ENCODE measurements at places on chromosomes 12 and 14.

DNA sequence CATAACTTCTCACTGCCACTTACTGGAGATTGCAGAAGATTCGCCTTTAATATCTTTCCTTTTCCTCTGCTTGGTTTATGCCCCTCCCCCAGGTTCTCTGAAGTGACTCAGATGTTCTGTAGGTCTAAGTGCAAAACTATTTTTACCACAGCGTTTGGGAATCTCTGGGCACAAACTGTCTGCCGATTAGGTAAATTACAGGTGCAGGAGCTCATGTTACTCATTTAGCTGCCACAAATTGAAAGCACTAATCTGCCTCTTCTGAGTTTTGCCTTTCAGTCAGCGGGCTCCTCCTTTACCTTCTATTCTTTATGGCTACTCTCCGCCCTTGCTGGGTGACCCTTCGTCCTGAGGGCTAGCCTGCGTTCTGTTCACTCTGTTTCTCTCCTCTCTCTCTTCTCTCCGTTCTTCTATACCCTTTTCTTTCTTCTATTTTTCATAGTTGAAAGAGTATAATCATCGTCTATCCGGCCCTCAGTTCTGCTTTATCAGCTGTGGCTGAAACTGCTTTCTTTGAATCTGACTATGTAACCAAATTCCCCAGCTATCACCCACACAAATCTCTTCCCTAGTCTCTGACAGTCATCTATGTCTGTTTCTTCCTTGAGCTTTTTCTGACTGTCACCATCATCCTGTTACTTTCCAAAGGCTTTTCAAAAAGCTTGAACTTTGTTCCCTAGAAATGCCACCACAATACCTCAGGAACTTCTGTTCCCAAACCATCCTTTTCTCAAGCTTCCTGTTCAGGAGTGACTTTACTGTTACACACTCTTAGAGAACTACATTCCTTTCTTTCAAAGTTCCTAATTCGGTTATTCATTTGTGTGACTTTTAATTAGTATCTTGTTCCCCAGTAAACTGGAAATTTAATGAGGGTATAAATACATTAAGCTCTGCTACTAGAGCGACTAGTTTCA is 4.3 kb upstream of the MYF6 start:
- DNase-seq = no peak

DNA sequence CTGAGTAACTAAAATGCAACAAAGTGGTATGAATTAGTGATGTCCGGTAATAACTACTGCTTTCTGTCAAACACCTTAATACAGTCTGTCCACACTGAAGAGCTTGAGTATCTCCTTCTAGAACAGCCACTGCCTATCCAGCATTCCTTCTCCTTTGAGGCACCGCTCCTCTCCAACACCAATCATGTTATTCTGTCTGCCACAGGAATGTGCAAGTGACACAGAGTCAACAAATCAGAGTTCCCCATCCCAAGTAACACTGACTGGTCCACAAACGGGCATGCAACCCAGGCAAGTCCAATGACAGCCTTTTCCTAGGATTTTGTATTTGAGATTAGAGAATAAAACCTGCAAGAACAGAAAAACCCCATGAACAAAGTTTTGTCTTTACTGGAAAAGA is 3.8 kb downstream of the GXYLT1 start:
- no peak for DNase-seq

GRCh38 chr14:22994762-22995275 is 12.5 kb upstream of the AJUBA start:
- peak; percentile 68 for DNase-seq

- peak; percentile 81 for DNase-seq
Measured at GRCh38 chr12:171743-172676, 41.9 kb downstream of the SLC6A12 start.

DNA sequence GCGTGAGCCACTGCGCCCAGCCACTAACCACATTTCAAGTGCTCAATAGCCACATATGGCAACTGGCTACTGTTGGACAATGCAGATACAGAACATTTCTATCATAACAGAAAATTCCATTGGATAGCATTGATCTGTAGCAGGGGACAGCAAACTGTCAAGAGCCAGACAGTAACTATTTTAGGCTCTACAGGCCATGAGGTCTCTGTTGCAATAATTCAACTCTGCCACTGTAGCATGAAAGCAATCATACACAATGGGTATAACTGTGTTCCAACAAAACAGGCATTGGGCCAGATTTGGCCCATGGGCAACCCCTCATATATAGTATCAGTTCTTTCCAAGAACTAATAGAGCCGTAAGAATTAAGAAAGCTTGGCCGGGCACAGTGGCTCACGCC is 8.0 kb downstream of the CSRNP2 start:
- DNase-seq = no peak

GRCh38 chr14:72651081-72651480 is 242.8 kb downstream of the DPF3 start:
- no peak for DNase-seq

GRCh38 chr12:78622529-78623195 is 241.9 kb upstream of the SYT1 start:
- no peak for DNase-seq

DNA sequence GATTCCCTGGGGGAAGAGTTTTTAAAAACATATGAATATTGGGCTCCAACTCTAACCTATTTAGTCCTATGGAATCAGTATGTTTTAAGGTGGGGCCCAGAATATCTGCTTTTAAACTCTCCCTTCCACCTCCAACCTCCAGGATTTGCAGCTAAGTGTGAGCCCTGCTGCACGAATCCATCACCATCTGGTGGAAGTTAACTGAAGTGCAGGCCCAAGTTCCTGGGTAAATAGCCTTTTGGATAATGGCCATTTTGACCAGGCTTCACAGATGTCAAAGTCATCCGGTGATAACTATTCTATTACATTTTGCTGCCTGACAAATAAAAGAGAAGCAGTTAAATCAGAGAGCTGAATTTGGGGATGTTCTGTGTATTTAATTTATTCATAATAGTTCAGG is 58.1 kb upstream of the RMST start:
- peak; percentile 56 for DNase-seq

- DNase-seq = peak; percentile 68
Measured at GRCh38 chr12:22625762-22626294, 857 bp downstream of the ETNK1 start.

DNA sequence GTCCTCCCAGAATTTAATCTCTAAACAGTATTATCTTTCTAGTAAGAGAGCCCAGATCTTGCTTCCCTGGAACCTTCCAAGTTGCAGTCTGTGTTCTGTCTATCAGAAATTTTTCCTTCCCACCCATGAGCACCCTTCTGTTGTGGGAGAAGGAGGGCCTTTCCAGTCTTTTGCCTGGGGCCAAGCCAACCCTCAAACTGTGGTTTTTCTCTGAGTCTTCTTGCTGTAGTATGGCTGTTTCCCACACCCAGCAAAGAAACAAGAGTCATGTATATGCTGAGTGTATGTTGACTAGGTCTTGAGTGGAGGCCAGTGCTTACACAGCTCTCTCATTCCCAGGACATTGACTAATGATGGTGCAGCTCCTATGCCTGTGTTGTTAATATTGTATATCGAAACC is 104.5 kb downstream of the TGFB3 start:
- no peak for DNase-seq

GRCh38 chr12:131732-132495 is 65.3 kb downstream of the IQSEC3 start:
- DNase-seq = no peak

GRCh38 chr12:75938189-75938588 is 93.4 kb downstream of the PHLDA1 start:
- no peak for DNase-seq

- DNase-seq = no peak
Measured at GRCh38 chr14:80576401-80576800, 365.1 kb upstream of the DIO2 start.

GRCh38 chr12:94603434-94604365 is 46.7 kb downstream of the TMCC3 start:
- DNase-seq = peak; percentile 59

GRCh38 chr14:89309670-89310177 is 107.3 kb downstream of the FOXN3 start:
- DNase-seq = no peak

DNA sequence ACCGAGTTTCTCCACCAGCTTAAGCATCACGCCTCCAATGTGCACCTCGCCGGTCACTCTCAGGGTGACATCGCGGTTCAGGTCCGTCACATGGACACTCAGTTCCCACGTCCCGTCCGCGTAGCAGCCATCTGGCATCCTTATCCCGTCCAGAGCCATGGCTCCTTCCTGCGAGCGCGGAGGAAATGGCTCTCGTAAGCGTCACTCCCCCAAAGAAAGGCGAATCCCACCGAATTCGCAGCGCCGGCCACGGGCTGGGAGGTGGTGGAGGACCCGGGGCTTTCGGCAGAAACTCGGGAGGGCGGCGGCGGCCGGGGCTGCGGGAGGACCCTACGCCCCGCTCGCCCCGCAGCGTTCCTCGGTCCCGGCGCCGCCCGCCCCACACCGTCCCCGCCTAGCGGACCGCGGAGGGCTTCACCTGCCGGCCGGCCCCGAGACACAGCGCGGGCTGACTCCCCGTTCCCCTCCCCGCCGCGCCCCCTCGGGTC is 396 bp downstream of the FERMT2 start:
- peak; percentile 2 for DNase-seq

GRCh38 chr12:114608509-114608908 is 75.5 kb downstream of the TBX3 start:
- DNase-seq = no peak
